ENCODE measurements at places on chromosomes 1 and 21.

- peak; percentile 34 for DNase-seq
Observed at GRCh38 chr1:109687641-109688499, at the start of gene GSTM1. Gene GSTM1 (plus strand): TSS chr1:109687817. CDS start chr1:109687874, 57 bp downstream.

DNA sequence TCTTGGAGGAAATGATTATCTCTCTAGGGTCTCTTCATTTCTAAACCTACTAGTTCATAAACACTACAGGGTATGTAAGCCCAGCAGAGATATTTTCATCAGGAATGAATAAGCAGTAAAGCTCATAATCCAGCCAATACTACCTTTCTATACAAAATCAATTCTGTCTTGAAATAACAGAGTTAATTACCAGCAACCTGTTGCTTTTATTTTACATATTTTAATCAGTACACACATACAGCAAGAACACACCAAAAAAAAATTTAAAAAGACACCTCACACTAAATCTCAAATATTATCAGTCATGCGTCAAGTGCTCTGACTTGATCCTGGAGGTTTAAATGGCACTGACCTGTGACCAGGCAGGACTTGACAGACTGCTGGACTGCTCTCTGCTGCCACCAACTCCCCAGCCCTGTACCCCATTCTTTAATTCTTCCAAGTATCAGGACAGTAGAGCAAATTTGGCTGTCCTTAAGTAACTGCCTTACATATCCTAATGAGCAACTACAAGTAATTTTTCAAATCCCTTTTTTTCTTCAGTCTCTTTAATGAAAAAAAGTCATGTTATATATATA lies 98.5 kb downstream of the CDC42BPA start:
- DNase-seq, result no peak

GRCh38 chr1:185467122-185467521 lies 150.1 kb upstream of the IVNS1ABP start:
- no peak for DNase-seq

DNA sequence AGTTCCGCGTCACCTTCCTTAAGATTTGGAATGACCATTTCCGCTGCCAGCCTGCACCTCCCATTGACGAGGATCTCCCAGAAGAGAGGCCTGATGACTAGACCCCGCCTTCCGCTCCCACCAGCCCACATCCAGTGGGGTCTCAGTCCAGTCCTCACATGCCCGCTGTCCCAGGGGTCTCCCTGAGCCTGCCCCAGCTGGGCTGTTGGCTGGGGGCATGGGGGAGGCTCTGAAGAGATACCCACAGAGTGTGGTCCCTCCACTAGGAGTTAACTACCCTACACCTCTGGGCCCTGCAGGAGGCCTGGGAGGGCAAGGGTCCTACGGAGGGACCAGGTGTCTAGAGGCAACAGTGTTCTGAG lies 9.8 kb downstream of the MYBPH start:
- no peak for DNase-seq

GRCh38 chr1:204353213-204353910 lies 6.4 kb downstream of the PLEKHA6 start:
- DNase-seq, result no peak

DNA sequence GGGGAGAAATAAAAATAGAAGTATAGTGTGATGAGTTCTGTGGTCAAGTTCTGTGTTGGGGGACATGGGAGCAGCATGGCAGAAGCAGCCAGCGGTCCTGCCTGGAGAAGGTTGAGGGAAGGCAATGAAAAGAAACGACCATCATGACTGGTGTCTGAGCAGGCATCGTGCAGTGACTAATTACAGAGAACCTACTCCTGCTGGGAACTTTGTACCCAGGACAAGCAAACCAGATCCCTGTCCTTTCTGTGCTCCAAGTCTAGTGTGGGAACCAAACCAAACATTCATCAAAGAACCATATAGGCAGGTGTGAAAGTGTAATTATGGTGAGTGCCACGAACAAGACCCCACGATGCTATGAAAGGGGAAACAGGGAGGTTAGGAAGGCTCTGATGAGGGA lies 25.8 kb downstream of the KIAA0040 start:
- no peak for DNase-seq

GRCh38 chr1:87292684-87293493 lies 35.8 kb upstream of the LMO4 start:
- peak; percentile 32 for DNase-seq

DNA sequence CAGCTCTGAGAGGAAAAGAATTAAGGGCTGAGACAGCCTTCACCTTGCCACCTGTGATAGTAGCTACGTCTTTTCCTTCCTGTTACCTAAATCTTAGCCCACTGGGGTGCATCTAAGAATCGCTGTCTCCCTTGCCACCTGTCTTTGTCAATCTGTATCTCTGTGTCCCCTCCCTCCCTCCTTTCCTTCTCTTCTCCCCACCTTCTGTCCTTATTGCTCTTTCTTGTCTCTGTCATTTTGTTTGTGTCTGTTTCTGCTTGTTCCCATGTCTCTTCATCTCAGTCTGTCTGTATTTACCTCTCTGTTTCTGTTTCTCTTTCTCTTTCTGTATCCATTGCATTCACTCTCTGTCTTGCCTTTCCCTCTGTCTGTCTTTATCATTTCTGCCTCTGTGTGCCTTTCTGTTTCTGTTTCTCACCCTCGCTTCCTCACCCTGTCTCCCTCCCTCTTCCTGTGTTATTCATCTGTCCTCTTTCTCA lies 30.2 kb downstream of the SLC22A15 start:
- peak; percentile 28 for DNase-seq

DNA sequence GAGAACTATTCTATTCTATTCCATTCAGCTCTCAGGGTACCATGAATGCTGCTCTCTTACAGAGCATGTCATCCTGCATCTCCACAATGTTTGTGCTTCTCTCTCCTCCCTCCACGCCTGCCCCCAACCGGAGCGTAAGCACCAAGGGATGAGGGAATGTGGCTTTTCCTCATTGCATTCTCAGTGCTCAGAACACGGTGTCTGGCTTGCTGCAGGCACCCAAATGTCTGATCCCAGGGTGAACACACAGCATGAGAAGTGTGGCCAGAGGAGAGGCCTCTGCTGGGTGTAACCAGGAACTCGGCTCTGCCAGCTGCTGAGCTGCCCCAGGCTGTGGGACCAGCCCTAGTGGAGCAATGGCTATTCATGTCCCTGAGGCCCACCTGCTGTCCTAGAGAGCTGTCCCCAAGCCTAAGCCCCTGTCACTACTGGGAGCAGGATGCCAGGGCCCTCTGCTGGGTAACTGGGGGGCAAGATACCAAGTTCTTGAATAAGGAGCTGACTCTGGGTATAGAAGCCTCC lies 38.3 kb downstream of the OLFML2B start:
- no peak for DNase-seq

- peak; percentile 66 for DNase-seq
Observed at GRCh38 chr1:154386643-154387352, 18.3 kb upstream of the IL6R start.

GRCh38 chr1:209207701-209208286 lies 375.7 kb upstream of the CAMK1G start:
- peak; percentile 65 for DNase-seq

- no peak for DNase-seq
Observed at GRCh38 chr1:59141267-59141863, 155.5 kb upstream of the FGGY start.

DNA sequence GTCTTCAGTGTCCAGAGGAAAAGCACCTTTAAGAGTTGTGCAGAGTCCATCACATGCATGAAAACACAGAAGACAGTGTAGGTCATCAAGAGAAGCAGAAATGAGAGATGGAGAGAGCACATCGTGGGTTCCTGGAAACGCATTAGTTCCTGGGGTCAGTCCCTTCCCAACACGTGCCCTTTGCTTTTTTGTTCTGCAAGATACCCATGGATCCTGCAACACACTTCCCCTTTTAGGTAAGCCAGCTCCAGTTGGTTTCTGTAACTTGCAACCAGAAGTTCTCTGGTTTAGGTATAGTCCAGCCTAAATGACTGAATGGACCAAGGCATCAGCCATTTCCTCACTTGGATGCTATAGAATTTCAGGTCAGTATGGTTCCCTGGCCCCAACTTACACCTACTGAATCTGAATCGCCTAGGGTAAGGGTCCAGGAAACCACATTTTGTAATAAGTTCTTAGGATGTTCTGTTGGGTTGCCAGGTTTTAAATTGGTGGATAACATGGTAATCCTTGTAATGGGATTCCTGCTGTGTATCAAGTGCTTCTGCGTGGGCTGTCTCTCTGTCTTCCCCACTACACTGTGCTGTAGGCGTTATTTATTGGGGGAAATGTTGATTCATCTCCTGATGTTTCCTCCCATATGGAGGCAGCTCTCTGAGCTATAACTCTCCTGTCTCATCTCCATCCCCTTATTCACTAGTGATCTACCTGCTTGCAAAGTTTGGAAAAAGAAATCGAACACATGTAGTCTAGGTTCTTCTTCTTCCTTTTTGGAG lies 230.6 kb downstream of the TNR start:
- no peak for DNase-seq

- no peak for DNase-seq
Observed at GRCh38 chr1:26349877-26350244, 4.1 kb downstream of the CRYBG2 start.

- peak; percentile 78 for DNase-seq
Observed at GRCh38 chr21:44455524-44456213, 359 bp downstream of the LRRC3 start.

DNA sequence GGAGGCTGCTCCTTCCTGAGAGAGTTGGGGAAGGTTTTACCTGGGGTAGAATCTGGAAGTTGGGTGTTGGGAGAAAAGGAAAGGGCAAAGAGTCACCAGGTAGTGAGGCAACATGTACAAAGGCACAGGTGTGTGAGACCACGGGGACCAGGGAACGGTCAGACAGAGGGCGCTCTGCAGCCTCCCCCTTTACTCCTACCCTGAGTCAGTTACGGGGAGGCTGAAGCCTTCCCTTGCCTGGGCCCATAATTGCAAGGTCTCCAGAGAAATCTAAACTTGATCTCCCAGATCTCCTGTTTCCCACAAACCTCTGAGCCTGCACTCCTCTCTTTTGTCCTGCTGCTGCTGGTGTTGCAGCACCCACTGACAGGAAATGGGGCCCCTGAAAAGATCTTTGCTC lies 22.0 kb downstream of the CCN1 start:
- no peak for DNase-seq

- no peak for DNase-seq
Observed at GRCh38 chr1:18329469-18330253, 151.1 kb upstream of the KLHDC7A start.

GRCh38 chr1:15100121-15100879 lies 53.2 kb upstream of the TMEM51 start:
- peak; percentile 69 for DNase-seq
